Adrenal gland (tissue), 19 donors: ENCODE measurements at places on chromosomes 7 and 10.

- H3K4me3 ChIP-seq, result no peak overlapping the region
- no peaks in the 10 kb centered on the region for H3K4me1 ChIP-seq
- DNase-seq, result no peak
- no peaks in the 10 kb centered on the region for H3K36me3 ChIP-seq
- H3K27ac ChIP-seq, result no peak overlapping the region
Measured at GRCh38 chr7:95190515-95190914, 133.8 kb downstream of the PON1 start.

- H3K27ac ChIP-seq, result no peak overlapping the region
- no peaks in the 10 kb centered on the region for H3K36me3 ChIP-seq
- H3K4me1 ChIP-seq, result peaks cover 17% of the 10 kb centered on the region
- DNase-seq, result no peak
- no peak overlapping the region for H3K4me3 ChIP-seq
Measured at GRCh38 chr7:70571403-70571934, 560.5 kb upstream of the GALNT17 start.

GRCh38 chr7:42987648-42988214 lies 55.6 kb downstream of the MRPL32 start:
- H3K36me3 ChIP-seq, result no peaks in the 10 kb centered on the region
- no peak for DNase-seq
- H3K27me3 ChIP-seq, result no peaks in the 10 kb centered on the region
- H3K4me1 ChIP-seq, result no peaks in the 10 kb centered on the region
- H3K27ac ChIP-seq, result no peak overlapping the region

DNA sequence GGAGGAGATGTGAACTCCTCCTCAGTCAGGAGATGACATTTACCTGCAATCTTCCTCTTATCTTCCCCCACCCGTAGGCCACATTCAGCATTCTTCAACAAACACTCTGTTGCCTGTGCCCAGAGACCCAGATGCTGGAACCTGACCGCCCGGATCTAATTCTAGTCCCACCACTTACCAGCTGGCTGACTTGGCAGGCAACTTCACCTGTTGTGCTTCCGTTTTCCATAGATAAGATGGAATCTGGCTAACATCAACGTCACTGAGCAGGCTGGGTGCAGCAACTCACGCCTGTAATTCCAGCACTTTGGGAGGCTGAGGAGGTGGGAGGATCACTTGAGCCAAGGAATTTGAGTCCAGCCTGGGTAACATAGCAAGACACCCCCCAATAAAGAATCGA lies 21.3 kb upstream of the FXYD4 start:
- H3K27ac ChIP-seq, result no peak overlapping the region
- no peak overlapping the region for H3K4me3 ChIP-seq
- peaks cover 4% of the 10 kb centered on the region for H3K27me3 ChIP-seq
- H3K4me1 ChIP-seq, result peaks cover 5% of the 10 kb centered on the region
- no peaks in the 10 kb centered on the region for H3K36me3 ChIP-seq

GRCh38 chr7:141042222-141043193 lies 27.8 kb upstream of the MRPS33 start:
- no peak overlapping the region for H3K4me3 ChIP-seq
- no peaks in the 10 kb centered on the region for H3K27me3 ChIP-seq
- no peaks in the 10 kb centered on the region for H3K36me3 ChIP-seq
- H3K4me1 ChIP-seq, result no peaks in the 10 kb centered on the region
- no peak overlapping the region for H3K27ac ChIP-seq

- H3K36me3 ChIP-seq, result no peaks in the 10 kb centered on the region
- no peak overlapping the region for H3K4me3 ChIP-seq
Measured at GRCh38 chr10:36117231-36117630, 475.1 kb upstream of the FZD8 start.
